T-helper 1 cell (primary cell): ENCODE measurements at places on chromosomes 1 and 21.

GRCh38 chr1:76170084-76170483, 95.5 kb downstream of the ST6GALNAC3 start:
- no peak for DNase-seq

DNA sequence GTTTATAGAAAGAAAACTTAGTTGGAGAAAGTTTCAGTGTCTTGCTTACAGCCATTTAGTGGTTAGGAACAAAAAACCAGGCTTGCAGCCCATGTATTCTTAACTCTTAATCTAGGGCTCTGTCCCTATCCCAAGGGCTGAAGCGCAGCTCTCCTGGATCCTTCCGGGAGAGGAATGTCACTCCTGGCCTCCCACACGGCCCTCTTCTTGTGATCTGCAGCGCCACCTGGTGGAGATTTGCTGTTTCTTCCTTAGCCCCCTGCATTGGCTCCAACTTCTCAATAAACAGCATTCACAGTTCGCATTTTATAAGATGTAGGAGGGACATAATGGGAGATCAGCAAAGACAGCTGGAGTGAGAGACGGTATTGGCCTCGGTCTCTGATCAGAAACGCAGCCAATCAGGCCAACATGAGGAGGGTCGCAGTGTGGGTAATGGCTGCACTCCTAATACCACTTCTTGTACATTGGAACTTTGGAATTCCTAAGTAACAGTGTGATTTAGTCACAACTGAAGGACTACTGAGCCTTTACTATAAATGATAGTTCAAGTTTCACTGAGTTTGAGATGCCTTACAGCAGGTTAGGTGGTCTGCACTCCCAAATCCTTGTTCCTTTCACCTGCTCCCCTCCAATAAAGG, 283.4 kb downstream of the ASTN1 start:
- DNase-seq = no peak

DNA sequence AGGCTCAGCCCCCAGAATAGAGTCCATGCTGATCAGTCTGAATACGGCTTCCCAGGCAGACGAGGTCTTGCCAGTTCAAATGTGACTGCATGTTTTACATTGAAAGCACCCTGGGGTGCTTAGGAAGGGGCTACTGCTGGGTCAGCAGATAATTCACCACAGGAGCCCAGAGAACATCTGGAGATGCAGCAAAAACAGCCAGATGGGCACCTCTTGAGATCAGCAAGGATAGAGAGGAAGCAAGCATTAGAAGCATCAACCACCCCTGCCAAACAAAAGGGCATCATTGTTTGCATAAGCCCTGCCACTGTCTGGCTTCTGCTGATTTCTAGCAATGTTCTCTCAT, 403.1 kb downstream of the RRAGC start:
- no peak for DNase-seq

DNA sequence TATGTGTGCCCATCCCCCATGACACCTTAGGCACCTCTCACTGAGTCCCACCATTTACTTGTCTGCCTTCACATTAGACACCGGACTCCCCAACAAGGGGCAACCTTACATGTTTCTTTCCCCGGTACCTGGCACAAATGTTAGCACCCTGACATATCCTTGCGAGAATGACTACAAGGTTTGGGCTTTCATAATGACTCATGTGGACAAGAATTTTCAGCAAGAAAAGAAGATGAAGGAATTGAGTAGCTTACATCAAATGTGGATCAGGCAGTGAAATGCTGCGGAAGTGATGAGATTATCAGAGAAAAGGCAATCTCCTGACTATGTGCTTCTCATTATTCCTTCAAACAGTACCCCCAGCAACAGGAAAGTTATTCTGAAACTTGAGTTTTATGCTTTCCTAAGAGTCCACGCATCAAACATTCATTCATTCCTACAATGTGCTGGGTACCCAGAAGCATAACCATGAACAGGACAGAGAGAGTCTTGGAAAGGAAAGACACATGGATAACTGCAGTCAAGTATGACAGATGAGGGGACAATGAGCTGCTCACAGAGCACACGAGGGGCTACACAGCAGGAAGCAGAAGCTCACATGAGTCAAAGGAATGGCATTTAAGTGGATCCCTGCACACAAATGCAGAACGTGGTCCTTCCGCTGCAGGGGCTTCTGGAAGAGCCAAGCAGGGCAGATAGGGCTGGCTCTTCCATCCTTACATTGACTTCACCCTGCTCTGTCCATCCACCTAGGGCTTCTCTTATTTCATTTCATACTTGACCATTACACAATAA, 112.1 kb downstream of the PCNX2 start:
- DNase-seq = no peak

- no peak for DNase-seq
Observed at GRCh38 chr21:36156815-36157670, at the start of gene DOP1B. Gene DOP1B, plus strand, starts transcription at chr21:36156824. Its CDS starts 7,910 bp downstream, at chr21:36164734.

DNA sequence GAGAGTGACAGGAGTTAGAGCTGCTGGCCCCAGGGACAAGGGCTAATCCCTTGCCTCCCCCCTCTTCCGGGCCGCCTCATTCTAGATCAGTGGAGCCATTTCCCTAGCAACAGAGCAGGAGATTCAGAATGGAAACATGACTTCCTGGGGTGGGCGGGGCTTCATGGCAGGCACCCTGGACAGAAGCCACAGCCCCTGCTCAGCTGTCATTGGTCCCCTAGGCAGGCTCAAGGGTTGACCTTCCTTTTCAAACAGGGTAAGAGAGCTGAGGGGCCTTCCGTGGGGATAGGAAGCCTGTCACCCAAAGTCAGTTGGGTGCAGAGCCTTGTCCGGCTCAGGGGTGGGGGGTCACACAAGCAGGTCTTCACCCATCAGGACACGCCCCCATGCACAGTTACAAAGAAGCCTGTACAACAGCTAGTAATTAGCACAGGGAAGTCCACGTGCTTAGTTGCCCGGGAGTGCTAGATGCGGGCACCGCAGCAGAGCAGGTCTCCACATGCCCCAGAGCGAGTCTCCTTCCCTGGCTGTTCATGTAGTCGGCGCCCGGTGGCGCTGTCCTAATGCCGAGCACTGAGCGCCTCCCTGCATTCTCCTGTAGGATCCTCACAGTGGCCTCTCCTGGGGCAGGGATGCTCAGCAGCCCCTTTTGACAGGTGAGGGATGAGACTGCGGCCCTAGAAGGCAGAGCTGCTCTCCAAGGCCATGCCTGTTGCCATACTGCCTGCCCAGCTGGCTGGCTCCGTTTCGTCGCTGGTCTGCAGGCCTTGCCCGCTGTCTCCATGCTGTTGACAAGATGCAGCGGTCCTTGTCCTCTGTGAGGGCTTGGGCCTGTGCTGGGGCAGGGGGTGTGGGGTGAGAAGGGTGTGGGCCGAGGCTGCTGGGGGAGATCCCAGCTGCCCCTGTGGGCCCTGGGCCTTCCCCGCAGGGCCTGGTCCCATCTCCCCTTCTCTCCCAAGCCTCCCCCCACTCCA, 5.1 kb downstream of the TMEM201 start:
- DNase-seq = no peak

DNA sequence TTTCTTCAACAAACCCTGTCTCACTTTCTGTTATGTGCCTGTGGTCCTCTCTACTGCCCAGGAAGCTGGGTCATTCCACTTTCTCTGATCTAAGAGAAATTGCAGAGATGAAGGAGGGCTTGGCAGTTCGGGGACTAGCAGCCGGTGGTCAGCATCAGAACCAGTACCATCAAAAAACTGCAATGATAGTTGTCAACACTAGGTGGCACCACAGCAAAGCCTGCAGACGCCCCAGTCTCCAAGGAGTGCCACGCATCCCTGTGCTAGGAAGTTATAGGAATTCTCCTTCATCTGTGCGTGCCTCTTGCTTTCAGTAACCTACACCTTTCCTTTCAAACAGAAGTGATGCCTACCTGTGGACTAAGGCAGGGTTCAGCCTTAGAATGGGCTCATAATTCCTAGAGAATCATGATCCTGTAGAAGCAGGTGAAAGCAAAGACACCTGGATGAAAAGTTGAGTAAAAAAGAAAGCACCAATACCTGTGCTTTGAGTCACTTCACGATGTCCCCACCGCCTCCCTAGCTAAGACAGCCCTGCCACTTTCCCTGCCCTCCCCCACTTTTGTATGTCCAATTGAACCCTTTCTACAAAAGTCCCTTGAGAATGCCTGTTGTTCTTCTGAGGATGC, 129.2 kb downstream of the ADAMTS1 start:
- no peak for DNase-seq

DNA sequence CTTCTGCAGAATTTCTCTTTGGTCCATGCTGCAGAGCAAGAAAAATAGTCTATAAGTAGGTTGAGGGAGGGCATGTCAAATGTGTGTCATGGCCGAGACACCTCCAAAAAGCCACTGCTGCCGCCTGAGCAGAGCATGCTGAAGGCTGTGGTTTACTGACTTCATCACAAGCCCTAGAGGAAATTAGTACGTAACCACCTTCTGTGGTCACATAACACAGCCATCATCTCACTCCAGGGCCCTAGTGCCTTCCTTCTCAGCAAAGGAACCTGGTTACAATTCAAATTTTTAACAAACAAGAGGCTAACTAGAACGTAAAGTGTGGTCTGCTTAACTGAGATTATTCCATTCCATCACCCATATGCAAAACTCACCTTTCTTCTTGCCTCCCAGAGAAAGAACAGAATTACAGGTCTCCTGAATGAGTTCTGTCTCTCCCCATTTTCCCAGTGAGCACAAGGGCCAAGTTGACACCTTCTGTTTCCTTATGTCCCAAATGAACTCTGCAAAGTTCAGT, at the start of gene PTPN22:
PTPN22 (minus strand) TSS at position 116 of the 517 bp plus-strand sequence.
- peak; percentile 71 for DNase-seq

DNA sequence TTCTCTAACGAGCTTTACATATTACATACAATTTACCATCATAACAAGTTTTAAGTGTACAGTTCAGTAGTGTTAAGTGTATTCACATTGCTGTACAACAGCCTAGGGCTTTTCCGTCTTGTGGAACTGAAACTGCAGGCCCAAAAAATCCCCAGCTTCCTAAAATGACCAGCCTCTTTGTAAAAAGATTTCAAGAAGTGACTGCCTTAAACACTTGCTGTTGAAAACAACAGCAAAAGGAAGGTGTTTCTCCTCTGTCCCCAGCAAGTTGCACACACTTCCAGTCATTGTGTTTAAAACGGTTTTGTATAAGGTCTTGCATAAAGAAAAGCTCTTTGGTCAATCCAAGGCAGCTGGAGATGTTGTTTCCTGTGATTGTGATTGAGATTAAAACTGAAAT, 16.0 kb upstream of the GBP1 start:
- no peak for DNase-seq

- no peak for DNase-seq
Observed at GRCh38 chr1:115409094-115410015, 71.3 kb upstream of the NGF start.

DNA sequence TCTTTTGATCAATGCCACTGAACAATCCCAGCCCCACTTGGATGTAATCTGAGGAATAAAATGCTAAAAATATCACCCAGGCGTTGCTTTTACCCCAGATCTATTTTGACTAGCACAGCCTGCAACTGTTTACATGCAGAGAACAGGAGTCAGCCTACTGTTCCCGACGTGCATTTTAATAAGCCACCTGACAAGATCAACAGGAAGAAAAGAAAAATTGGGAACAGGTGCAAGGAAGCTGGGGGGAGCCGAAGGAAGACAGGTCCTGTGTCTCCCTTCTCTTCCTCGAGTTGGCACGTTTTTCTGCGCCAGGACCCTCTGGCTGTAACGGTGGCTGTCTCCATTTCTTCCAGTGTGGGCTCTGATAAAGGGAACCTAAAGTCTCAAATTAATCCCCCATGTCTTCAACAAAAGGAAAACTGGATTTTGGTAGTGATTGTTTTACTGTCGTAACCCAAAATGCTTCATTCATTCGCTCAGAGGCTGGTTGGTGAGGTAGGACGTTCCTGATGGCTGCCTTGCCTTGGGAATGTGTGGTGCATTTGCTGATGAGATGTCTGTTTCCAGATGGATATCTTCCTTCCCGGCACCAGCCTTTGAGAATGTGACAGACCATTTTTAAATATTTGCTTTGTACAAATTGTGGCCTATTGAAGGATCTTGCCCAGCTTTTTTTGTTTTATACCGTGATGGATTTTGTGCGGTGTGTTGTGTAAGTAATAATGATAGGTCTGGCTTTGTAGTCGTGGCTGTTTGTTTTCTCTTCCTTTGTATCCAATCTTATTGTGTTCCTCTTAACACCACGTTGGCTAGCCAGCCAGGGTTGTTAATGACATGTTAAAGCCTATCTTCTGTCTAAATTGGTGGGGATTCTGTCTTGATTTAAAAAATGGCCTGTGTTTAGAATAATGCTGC, 117.5 kb downstream of the C1orf21 start:
- DNase-seq = no peak

GRCh38 chr1:231072041-231072440, 32.0 kb upstream of the FAM89A start:
- no peak for DNase-seq

- DNase-seq = no peak
Observed at GRCh38 chr1:69441496-69441895, 126.2 kb upstream of the LRRC7 start.

DNA sequence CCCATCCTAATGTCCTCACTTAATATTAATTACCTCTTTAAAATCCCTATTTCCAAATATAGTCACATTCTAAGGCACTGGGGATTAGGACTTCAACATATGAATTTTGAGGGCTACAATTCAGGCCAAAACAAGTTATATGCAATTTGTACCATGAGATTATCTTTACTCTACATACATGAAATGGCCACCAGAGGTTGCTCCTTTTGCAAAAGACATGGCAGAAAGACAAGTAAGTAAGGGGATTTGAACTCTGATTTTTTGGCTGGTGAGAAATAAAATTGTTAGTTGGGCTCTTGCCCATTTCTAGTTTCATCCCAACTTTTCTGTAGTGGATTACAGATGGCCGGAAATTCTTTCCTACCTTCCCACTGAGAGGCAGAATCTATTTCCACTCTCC, 4.8 kb upstream of the ALG6 start:
- no peak for DNase-seq

DNA sequence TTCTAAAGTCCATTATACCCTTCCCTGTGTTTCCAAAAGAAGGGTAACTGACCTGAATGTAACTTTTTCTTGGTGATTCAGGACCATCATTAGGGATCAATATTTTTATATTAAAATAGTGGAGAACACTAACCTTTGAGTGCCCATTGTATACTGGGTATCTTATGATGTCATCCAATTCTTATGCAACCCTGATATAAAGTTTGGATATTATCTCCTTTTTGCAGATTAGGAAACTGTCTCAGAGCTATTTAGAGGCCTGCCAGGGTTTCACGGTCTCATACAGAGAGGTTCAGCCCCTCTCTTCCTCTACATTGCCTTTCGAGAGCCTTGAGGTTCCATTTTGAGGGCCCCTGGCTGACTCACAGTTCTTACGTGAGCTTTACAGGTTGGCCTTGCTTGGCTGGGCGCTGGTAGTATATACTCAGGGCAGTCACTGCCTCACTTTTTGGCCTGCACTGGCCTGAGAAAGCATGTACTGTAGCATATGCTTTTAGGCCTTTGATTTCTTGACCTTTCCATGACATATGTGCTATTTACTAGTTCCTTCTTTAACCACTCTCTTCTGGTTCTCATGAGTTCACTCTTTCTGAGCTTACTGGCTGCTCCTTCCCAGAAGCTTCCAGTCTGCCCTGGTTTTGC, 15.7 kb upstream of the FOXO6 start:
- DNase-seq = no peak

- no peak for DNase-seq
Observed at GRCh38 chr1:5980314-5981008, 11.8 kb downstream of the NPHP4 start.

- DNase-seq = no peak
Observed at GRCh38 chr1:243421784-243422183, 165.9 kb downstream of the SDCCAG8 start.
